ENCODE measurements at places on chromosomes 11 and 22. TPM values are rescaled to one million over a fixed set of nuclear protein-coding genes. Genes with fewer than 3 reads are reported as not detected.

DNA sequence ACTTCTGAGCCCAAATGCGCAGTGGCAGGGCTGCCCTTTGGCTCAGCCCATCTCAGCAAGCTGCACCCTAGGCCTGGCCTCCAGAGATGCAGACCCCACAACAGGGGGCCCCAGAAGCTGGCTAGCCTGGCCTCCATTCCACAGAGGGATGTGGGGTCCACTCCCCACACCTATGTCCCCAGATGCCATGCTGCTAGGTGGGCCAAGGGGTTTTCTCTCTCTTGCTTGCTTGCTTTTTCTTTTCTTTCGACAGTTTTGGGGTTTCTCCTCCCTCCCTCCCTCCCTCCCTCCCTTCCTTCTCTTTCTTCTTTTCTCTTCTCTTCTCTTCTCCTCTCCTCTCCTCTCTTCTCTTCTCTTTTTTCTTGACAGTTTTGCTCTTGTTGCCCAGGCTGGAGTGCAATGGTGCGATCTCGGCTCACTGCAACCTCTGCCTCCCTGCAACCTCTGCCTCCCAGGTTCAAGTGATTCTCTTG is 9.6 kb downstream of the SCARF2 start:
- H3K4me3 ChIP-seq: no peak overlapping the region
- DNase-seq: no peak

DNA sequence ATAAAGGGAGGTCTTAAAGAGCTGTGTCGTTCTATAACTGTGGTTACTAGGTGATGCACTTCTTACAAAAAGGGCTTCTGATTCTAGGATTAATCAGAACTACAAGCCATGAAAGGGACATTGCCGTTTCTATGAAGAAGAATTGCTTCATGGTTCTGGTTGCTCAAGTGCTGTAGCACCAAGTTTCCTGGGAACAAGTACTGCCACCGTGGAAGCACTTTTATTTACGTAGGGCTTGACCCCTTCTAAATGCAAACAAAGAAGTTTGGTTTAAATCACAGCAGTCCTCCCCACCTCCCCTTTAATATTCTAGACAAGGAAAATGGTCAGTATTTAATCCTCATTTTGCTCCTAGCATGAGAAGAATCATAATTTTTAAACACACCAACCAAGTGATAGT is 9.8 kb downstream of the YAP1 start:
- no peak for DNase-seq
- H3K27me3 ChIP-seq: no peaks in the 10 kb centered on the region
- H3K4me3 ChIP-seq: no peak overlapping the region
- peaks cover 9% of the 10 kb centered on the region for H3K36me3 ChIP-seq

The ROBO3 gene
- total RNA-seq: 10.8 TPM

The TUBA8 gene
- 7.5 TPM for total RNA-seq

The SART1 gene
- 47.8 TPM for total RNA-seq

The RAB1B gene
- total RNA-seq: 157 TPM

Data from esophagus muscularis mucosa (tissue), 4 donors.